ENCODE measurements at places on chromosomes 11 and 22.

- DNase-seq = peak; percentile 27
These were observed 95.8 kb upstream of the ASPHD2 start for GRCh38 chr22:26333088-26333800.

- no peak for DNase-seq
These were observed 7.4 kb upstream of the HEPACAM start for GRCh38 chr11:124943254-124943616.

DNA sequence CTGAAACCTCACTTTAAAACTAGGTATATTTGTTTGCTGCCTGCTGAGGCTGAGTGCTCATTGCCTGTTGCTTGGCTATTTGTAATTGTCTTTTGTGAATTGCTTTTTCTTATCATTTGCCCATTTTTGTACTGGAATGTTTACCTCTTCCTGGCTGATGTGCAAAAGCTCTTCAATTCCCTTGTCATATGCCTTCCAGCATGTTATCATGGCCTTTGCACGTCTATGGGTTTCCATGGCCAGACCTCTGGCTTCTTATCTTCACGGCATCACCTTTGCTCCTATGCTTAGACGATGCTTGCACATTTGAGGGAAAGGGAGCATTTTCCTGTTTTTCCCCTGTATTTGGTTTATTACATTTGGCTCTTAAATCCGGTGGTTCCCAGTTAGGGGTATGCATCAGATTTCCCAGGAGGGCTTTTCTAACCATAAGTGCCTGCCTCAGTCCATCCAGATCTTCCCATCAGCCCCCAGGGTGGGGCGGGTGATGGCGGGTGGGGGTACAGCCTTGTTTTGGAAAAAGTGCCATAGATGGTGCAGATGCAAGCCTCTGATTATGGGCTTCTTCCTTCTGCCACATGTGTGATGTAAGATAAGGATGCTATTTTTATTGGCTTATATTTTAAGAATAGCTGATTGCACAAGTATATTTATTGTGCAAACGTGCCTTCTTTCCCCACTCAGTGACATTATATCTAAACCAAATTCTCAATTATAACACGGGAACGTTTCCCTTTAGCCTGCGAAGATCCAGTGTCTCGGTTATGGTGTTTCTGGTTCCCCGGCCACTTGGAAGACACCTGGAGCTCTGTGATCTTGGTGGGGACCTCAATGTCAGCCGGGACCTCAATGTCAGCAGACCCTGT lies 70.6 kb upstream of the SEPTIN5 start:
- DNase-seq = no peak

- DNase-seq = no peak
These were observed 112.3 kb upstream of the GRK3 start for GRCh38 chr22:25452116-25452700.

DNA sequence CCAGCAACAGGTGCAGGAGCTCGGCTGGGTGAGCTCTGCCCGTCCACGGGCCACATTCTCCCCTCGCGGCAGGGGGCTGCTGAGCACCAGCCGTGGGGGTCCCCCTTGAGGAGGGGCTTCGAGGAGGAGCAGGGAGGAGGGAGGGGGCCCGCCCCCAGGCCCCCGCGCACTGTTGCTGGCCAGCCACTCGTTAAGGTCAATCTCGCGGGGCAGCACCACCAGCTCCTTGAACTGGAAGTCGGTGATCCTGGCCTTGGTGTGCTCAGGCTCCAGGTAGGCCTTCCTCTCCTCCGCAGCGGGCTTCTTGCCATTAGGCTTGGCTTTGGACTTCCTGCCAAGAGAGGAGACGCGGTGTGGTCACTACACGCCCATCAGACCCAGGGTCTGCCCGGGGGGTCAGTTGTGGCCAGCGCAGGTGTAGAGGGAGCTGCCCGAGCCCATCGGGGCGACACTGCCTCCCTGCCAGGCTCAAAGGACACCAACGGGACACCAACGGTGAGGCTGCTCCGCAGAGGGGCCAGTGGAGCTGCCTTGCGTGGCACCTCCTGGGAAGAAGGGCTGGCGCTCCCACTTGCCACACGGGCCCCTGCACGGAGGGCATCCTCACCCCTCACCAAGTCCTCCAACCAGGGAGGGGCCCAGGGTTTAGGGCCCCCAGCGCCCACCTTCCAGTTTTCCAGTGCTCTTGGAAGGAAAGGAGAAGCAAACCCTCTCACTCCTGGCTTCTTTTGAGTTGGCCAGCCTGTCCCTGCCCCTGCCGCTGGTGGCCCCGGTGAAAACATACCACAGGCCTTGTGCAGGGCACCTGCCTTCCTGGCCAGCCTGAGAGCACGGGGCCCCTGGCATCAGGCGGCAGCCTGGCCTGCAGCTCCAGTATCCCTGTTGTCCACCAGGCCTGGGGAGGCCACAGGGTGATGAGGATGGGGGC lies 5.8 kb downstream of the MOB2 start:
- DNase-seq = peak; percentile 9

DNA sequence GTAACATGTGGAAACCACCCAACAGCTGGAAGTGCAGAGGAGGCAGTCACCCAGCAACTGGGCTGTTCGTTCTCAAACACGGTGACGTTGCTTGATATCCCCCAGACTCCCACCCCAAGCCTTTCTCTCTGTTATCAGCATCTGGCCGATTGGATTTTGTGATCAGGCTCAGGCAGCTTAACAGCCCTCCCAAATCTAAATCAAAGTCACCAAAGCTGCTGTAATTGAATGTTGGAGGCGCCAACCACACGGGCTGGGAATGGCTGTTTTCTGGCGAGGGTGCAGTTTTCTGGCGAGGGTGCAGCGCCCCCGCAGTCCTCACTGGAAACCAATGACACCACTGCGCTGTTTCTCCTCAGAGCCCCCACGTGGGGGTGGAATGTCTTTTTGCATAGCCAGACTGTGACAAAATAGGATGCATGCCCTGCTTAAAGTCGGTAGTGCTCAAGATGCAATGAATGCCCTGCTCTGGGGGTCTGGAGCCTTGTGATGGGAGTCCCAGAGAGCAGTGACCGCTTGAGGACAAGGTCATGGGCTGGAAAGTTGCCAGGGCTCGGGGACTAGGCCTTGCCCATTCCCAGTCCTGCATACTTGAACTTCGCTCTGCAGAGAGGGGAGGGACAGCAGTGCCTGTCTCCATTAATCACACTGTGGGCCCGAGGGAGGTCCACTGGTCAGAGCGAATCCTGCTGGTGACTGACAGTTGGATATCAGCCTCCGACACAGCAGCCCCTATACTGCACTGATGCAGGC lies 105.3 kb downstream of the MORC2 start:
- DNase-seq = no peak

DNA sequence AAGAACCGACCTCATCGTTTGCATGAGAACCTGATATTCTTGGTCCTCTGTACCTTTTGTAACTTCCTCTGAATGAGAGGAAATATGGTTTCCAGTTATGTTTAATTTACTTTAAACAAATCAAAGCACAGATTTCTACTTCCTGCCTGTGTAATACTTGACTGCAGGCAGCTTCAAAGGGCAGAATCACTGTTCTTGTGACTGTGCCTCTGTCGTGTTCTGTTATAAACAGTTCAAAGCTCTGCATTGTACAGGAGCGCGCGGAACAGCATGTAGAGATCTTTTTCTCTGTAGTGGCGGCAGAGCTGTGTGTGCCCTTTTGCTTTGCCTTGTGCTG lies 73.2 kb upstream of the CLDN5 start:
- no peak for DNase-seq

- no peak for DNase-seq
These were observed 6.3 kb upstream of the MYO18B start for GRCh38 chr22:25735650-25736049.

DNA sequence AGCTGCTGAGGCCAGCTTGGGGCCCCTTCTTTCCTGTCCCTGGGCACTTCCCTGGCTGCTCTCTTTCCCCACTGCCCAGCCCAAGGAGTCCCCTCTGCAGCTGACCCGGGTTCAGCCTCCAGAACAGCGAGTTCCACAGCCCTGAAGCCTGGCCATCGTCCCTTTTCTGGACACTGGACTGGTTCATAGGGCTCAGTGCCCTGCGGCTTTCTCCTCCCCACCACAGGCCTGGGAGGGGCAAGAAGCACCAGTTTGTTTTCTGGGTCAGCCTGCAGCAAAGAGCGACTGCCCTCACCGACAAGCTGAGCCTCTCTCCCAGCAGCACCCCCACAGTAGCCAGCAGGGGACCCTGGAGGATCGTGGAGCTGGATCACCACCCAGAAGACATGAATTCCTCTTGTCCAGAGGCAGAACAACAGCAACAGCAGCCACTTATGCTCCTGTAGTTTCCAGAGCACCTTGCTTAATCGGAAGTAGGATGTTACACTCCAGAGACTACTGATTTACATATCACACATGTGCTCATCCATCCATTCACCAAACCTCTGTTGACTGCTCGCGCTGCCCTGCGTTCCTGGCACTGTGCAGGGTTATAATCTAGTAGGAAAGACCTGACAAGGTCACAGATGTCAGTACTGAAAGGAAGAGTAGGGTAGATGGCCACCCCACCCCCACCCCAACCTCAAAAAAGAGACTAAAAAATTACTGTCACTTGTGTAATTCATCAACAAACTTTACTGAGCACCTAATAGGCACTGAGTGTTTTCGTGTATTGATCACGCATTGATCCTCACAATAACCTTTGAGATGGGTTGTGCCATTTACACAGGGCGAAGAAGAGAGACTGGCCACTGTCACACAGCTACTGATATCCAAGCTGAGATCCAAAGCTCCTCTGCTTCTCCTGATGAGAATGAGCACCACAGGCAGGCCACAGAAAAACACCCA lies 13.0 kb upstream of the CXCR5 start:
- peak; percentile 67 for DNase-seq

DNA sequence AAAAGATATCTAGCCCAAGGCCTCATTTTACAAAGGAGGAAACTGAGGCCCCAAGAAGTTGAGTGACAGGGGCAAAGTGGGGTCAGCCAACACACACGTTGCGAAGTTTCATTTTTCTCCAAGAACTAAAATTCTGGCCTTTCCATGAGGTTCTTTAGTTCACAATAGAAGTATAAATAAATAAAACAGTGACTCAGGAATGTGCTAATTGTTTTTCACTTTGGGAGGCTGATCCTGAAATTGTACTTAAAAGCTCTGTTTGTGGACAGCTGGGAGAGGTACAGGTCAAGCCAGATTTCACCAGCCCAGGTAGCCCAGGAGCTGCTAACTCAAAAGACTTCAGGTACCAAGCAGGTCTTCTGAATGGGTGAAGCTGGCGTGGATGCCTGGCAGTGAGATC lies 105.2 kb downstream of the TRAF6 start:
- no peak for DNase-seq

- DNase-seq = no peak
These were observed 55.2 kb upstream of the MPEG1 start for GRCh38 chr11:59267736-59268475.

- no peak for DNase-seq
These were observed 3.2 kb upstream of the STK33 start for GRCh38 chr11:8597182-8597581.

DNA sequence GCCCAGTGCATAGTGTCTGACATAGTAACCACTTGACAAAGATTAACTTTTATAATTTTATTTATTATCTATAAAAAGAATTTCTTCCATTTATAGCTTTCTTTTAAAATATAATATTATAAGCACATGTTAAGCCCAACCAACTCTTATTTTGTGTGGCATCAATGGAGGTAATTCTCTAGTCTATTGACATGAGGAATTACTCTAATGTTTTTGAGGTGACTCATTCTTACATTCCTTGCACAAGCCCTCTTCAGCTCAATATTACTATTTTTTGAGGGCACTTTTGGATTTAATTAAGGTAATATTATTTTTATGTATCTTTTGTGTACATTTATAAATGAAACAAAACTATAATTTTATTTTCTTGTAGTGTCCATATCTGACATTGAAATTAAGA lies 59.6 kb downstream of the AASDHPPT start:
- DNase-seq = no peak

GRCh38 chr11:120390585-120390922 lies 54.3 kb downstream of the ARHGEF12 start:
- DNase-seq = no peak

- DNase-seq = no peak
These were observed 8.1 kb upstream of the PANX2 start for GRCh38 chr22:50162391-50162956.

GRCh38 chr22:19844377-19845053 lies 10.2 kb downstream of the GNB1L start:
- no peak for DNase-seq

DNA sequence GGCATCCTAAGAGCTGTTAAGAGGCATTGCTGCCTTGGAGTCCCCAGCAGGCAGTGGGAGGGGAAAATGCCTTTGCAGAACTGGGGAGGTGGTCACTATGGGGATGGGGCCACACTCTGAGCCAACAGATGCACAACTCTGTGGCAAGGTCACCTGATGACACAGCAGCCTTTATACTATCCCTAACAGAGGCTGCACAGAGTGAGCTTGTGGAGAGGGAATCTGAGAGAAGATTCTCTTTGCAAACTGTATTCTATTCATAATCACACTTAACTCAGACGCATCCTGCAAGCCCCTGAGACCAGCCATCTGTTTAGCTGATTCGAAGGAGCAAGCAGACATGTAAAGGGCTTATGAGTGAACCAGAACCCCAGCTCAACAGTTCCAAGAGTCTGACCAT lies 49.0 kb upstream of the TTC12 start:
- DNase-seq = no peak

DNA sequence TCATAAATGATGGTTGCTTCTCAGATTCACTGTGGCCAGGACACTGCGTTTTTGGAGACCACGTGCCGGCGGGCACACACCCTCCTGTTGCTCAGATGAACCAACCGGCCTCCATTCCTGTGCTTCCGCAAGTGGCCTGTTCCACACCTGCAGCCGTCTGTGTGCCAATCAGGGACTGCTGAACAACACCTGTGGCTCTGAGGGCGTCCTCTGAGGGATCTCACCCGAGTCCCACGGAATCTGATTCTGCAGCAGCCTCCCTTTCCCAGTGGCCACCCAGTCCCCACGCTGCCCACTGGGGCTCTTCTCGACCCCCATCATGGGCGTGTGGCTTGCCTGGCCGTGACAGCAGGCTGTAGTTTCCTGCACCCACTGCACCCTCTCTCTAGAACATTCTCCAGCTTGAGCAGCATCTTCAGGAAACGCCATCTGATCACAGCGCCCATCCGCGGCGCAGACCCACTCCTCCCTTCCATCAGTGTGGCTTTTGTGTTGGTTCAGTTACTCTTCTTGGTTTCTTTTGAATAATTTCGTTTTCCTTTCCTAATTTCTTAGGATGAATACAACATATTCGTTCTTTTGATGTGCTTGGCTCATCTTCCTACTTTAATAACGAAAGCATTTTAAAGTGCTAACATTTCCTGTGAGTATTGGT lies 100.3 kb upstream of the SLC22A12 start:
- no peak for DNase-seq

- DNase-seq = no peak
These were observed 633.9 kb upstream of the CHORDC1 start for GRCh38 chr11:90856790-90857189.

DNA sequence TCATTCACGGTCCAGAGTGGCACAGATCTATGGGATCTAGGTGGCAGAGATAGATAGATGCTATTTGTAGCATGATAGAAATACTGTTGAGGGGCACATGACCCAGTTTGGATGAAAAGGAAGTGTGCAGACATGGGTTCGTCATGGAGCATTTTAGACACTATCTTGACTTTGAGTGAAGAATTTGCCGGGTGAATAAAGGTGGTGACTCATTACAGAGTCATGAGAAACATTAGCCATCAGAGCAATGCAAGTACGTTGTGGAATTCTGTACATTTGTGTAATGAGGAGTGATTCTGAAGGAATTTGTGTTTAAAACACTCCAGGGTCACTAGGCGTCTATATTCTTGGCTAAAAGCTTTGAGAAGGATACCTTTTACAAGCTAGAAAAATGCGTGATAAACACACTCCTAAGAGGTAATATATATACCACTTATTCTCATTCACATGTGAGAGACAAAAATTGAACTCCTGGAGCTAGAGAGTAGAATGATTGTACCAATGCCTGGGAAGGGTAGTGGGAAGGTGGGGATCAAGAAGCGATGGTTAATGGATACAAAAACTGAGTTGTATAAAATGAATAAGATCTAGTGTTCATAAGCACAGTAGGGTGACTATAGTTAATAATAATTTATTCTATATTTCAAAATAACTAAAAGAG lies 593.7 kb upstream of the LUZP2 start:
- DNase-seq = no peak
